ENCODE measurements at places on chromosomes 7 and 10. TPM values are rescaled to one million over a fixed set of nuclear protein-coding genes. Genes with fewer than 3 reads are reported as not detected.

RHOBTB1 gene
- polyA plus RNA-seq = not detected

FRAT1 gene
- polyA plus RNA-seq = 5.6 TPM

PRLHR gene
- polyA plus RNA-seq = not detected

CPXM2 gene
- not detected for polyA plus RNA-seq

STEAP4 gene
- polyA plus RNA-seq = not detected

SPACDR gene
- 0.32 TPM for polyA plus RNA-seq

ADAM22 gene
- polyA plus RNA-seq = 0.21 TPM

FGFR2 gene
- polyA plus RNA-seq = 0.32 TPM

CYP3A5 gene
- 0.24 TPM for polyA plus RNA-seq

AUTS2 gene
- polyA plus RNA-seq = 0.74 TPM

TMEM196 gene
- not detected for polyA plus RNA-seq

IPMK gene
- polyA plus RNA-seq = 1.3 TPM

PAPSS2 gene
- polyA plus RNA-seq = 0.07 TPM

CDK5 gene
- 15.7 TPM for polyA plus RNA-seq

SLIT1 gene
- not detected for polyA plus RNA-seq

FXYD4 gene
- not detected for polyA plus RNA-seq

ALOX5 gene
- 0.16 TPM for polyA plus RNA-seq

FEZF1 gene
- not detected for polyA plus RNA-seq

TNRC18 gene
- 0.17 TPM for polyA plus RNA-seq

BMPER gene
- not detected for polyA plus RNA-seq

CUZD1 gene
- polyA plus RNA-seq = 1.4 TPM

DLX5 gene
- not detected for polyA plus RNA-seq

MEOX2 gene
- polyA plus RNA-seq = not detected

KIAA1549 gene
- polyA plus RNA-seq = not detected

SH2B2 gene
- 0.26 TPM for polyA plus RNA-seq

ZSCAN25 gene
- polyA plus RNA-seq = 20.4 TPM

NPC1L1 gene
- polyA plus RNA-seq = 0.18 TPM

EZH2 gene
- 11.7 TPM for polyA plus RNA-seq

NPY4R gene
- not detected for polyA plus RNA-seq

SPDYE6 gene
- not detected for polyA plus RNA-seq

COL1A2 gene
- polyA plus RNA-seq = not detected

CALHM3 gene
- polyA plus RNA-seq = not detected

LUC7L2 gene
- 60.7 TPM for polyA plus RNA-seq

OR2A5 gene
- polyA plus RNA-seq = not detected

LRRD1 gene
- 0.12 TPM for polyA plus RNA-seq

CYTH3 gene
- polyA plus RNA-seq = 2.8 TPM

HEPACAM2 gene
- not detected for polyA plus RNA-seq

SAMD9L gene
- polyA plus RNA-seq = 33.4 TPM

CROT gene
- 6.3 TPM for polyA plus RNA-seq

PTPRZ1 gene
- not detected for polyA plus RNA-seq

PDE1C gene
- polyA plus RNA-seq = not detected
